Calu3 (cell line): ENCODE measurements at places on chromosomes 13 and 19. TPM values are rescaled to one million over a fixed set of nuclear protein-coding genes. Genes with fewer than 3 reads are reported as not detected.

LHB gene
- total RNA-seq = 1.1 TPM in 1 of 2 replicates, not detected in the other

KIR3DL1 gene
- total RNA-seq = not detected in 2 replicates

CABP5 gene
- not detected in 2 replicates for total RNA-seq

C19orf33 gene
- 189 and 234 TPM in 2 replicates for total RNA-seq

PSMC4 gene
- 300 and 316 TPM in 2 replicates for total RNA-seq

FOSB gene
- total RNA-seq = 18.7 and 23.8 TPM in 2 replicates

ZNF667 gene
- total RNA-seq = not detected in 2 replicates

PCDH9 gene
- 1.3 and 2.1 TPM in 2 replicates for total RNA-seq

ZNF470 gene
- total RNA-seq = 0.68 and 1.4 TPM in 2 replicates

TLE2 gene
- 8.5 and 9.3 TPM in 2 replicates for total RNA-seq

ZNF211 gene
- total RNA-seq = 10.2 and 11.0 TPM in 2 replicates

ITGBL1 gene
- total RNA-seq = not detected in 2 replicates

CEACAM3 gene
- total RNA-seq = not detected in 2 replicates

NAPSA gene
- 1.9 and 3.6 TPM in 2 replicates for total RNA-seq

ZNF681 gene
- total RNA-seq = 3.7 and 6.9 TPM in 2 replicates

ZNF563 gene
- total RNA-seq = 0.81 and 1.3 TPM in 2 replicates
